ENCODE measurements at places on chromosomes 2 and 18. TPM values are rescaled to one million over a fixed set of nuclear protein-coding genes. Genes with fewer than 3 reads are reported as not detected.
A peak's percentile ranks its signal among the peaks of the same experiment; 100 is the strongest.

DNA sequence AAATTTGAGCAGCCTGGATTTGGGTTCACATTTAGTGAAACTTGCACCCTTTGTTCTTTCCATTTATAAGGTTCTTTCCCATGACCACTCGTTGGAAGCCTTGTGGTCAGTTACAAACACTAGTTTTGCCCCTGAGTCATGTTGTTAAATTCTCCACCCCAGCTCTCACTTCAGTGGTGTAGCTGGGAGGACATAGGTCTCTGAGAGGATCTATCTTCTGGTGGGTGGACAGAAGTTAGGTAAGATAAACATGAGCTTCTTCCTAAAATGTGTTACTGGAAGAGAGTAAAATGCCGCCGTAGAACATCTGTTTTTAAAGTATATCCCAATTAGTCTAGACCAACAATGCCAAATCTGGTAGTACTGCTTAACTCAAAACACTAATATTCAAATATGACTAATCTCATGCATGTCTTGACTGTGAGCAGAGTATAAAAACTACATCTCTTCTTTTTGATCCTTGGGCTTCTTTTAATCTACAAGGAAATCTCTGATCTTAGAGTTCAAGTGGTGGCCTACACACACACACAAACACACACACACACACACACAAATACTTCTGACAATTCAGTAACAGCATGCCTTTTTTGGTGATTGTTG is 162.6 kb upstream of the FN1 start:
- no peak for DNase-seq

- no peak for DNase-seq
Observed at GRCh38 chr2:214135966-214136365, 274.9 kb upstream of the VWC2L start.

DNA sequence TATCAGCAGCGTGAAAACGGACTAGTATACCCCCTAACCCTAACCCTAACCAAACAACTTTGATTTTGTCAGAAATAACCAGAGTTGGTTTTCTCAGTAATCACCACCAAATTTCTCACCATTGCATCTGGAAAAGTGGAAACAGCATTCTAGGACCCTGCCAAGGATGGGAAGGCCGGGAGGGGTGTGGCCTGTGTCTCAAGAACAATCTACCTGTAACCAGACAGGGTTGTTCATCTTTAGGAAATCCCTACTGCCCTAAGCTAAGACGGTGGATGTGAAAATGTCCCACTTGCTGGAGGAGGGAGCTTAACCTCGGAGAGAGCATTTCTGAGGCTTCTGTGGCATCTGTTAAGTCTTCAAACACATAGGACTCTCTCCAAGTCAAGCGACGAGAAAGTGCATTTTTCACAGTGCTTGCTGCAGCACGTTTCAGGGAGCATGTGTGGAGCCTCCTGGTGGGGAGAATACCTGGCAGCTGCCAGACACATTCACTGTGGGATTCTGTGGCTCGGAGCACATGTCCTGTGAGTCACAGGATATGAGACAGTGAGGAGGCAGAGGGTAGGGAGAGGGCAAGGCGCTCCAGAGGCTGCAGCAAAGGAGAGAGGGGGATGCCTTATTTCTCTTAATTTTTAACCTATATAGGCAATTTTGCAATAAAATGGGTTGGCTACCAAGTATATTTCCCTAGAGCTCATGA is 207.5 kb downstream of the SPP2 start:
- peak; percentile 99 for DNase-seq

GRCh38 chr2:154978244-154978643 is 279.7 kb downstream of the KCNJ3 start:
- DNase-seq = peak; percentile 45

The LCT gene
- not detected for total RNA-seq

The NEMP2 gene
- total RNA-seq = 19.8 TPM

DNA sequence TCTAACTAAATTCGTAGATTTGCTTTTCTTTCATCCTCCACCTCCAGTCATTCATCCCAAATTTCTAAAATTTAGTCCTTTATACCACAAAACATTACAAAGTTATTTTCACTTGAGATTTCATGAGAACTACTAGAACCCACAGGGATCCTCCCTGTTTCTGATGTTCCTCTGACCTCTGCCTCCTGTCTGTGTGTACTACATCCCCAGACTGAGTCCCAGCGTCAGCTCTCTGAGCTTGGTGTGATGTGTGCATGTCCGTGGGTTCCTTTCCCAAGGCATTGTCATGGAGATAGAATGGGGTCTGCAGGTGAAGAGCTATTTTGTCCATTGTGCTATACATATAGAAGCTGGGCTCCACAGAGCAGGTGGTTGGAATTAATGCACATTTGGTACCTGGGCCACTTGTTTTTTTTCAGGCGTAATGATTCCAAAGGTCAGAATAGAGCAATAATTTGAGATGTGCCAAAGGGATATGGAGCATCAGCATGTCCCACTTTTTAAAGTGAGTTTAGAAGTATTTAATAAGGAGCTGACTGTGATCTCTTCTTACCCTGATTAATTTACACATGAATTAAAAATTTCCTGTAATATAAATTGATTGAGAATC is 151.2 kb upstream of the BOD1L2 start:
- no peak for DNase-seq
